ENCODE measurements at places on chromosomes 16 and 17.

- no peak for DNase-seq
These were observed 2.6 kb upstream of the ITGAD start for GRCh38 chr16:31390504-31391041.

DNA sequence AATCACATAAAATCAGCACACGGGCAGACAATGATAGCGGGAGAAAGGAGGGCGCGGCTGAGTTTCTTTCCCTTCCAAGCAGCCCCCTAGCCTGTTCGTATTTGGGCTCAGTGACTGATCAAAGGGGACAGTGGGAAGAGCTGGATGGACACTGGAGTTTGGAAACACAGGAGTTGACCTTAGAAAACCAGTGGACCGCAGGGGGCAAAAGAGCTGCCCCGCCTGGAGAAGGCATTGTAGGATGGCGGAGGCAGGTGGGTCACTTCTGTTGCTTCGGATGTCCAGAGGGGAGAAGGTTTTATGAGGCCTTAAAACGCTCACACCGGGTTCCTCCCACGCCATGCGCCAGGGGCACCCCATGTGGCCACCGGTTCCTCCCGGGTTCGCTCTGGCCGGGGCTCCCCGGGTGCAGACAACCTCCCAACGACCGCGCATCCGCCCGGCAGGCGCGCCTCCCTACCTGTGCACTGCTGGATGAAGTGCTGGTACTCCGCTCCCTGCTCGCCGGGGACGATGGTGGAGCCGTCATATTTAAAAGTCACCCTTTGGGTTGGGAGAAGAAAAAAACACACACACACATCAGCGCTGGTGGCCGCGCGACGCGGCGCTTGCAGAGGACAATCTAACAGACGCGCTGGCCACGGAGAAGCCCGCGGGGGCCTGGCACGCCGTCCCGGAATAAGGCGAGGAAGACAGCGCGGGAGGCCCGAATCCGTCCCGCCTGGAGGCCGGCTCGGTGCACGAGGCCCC, 662 bp downstream of the COTL1 start:
- DNase-seq: peak; percentile 83

DNA sequence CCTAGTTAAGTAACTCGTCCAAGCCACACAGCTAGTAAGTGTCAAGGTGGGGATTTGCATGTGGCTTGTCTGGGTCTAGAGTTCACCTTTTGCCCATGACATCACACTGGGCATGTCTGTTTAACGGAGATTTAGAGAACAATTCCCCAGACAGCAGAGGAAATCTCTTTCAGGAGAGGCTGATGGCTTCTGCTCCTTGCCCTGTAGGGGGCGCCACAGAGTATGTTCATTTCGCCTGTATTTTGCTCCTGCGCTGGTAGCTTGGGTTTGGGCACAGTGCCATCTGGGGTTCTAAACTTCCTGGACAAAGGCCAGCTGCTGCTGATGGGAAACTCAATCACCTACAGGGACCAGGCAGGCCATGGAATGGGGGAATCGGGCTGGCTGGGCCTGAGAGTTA, 20.4 kb downstream of the OTOA start:
- no peak for DNase-seq

DNA sequence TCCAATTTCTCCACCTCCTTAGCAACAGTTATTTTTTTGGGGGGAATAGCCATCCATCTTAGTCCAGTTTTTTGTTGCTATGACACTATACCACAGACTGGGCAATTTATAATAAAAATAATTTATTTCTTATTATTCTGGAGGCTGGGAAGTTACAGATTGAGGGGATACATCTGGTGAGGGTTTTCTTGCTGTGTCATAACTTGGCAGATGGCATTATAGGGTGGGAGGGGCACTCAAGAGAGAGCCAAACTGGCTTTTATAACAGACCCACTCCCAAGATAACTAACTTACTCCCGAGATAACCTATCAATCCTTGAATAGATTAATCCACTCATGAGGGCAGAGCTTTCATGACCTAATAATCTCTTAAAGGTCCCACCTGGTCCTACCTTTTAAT, 84.2 kb downstream of the ABCA8 start:
- no peak for DNase-seq

GRCh38 chr17:72693151-72693878, 399.2 kb downstream of the SLC39A11 start:
- DNase-seq: no peak

DNA sequence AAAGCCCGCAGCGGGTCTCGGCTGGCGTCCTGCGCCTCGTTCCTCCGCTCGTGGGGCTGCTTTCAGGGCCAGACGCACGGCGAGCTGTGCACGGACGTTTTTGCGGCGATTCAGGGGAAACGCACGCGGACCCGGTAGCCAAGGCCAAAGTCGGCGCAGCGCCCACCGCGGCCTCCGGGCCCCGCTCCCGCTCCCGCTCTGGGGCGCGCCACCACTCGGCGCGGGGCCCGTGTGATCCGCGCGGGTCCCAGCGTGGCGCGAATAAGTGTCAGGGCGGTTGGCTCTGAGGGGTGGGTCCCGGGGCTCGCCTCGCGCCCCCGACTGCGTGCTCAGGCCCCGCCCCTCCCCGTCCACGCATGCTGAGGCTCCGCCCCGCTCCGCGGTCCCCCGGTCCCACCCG, 694 bp upstream of the TBCD start:
- DNase-seq: peak; percentile 86

DNA sequence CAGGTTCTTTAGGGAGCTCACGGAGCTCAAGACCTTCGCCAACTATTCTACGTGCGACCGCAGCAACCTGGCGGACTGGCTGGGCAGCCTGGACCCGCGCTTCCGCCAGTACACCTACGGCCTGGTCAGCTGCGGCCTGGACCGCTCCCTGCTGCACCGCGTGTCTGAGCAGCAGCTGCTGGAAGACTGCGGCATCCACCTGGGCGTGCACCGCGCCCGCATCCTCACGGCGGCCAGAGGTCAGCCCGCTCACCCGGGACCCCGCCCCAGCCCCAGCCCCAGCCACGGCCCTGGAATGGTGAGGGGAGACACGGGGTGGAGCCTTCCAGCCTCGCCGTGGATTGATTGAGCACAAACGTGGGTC, 13.5 kb downstream of the SARM1 start:
- no peak for DNase-seq

GRCh38 chr16:84115919-84116719, 623 bp downstream of the MBTPS1 start:
- no peak for DNase-seq

DNA sequence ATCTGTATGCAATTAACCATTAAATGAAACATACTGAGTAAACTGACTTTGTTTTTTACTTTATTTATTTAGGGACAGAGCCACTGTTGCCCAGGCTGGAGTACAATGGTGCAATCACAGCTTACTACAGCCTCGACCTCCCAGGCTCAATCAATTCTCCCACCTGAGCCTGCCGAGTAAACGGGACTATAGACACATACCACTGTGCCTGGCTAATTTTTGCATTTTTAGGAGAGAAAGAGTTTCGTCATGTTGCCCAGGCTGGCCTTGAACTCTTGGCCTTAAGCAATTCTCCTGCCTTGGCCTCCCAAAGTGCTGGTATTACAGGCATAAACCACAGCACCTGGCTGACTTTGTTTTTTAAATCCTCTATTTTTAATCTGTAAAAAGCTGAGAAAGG, 42.6 kb downstream of the ANKFY1 start:
- DNase-seq: no peak

DNA sequence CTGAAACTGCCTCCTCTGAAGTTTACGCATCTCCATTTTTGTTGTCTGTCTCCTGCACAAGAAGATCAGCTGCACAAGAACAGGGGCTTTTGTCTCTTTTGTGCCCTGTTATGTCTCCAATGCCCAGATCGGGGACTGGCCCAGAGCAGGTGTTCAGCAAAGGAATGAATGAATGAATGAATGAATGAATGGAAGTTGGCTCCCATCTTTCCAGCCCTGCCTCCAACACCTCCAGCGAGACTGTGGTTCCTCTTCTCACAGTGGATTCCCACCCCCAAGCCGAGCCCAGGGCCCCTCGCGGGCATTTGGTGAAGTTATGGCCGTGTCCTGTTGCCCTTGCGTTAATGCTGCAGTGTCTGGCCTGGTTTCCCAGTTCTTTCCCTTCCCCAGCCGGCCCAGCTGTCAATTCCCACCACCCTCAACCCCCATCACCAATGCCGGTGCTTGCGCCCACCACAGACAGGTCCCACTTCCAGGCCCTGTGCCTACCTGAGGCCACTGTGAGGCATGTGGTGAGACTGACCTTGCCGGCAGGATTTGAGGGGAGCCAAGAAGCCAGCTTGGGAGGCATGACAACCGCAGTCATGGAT, 21.3 kb upstream of the KCNJ12 start:
- DNase-seq: no peak

DNA sequence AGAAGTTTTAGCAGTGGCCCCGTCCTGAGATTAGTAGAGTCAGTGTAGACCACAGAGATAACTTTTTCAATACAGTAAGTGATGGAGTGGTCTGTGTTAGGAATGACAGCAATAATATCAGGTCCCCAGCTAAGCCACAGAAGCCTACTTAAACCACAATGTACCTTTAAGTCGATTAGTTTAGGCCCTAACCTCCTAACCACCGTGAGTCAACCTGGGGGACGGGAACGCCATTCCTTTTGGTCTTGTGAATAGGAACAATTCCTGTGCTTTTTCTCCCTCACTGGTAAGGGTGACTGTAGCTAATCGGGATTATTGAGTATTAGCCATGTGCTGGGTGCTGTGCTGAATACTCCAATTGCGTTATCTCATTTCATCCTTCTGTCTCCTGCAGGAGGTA, 14.0 kb downstream of the YPEL2 start:
- no peak for DNase-seq
